ENCODE measurements at places on chromosomes 4 and X. TPM values are rescaled to one million over a fixed set of nuclear protein-coding genes. Genes with fewer than 3 reads are reported as not detected.

- H3K36me3 ChIP-seq: peaks cover 16% of the 10 kb centered on the region
- H3K4me3 ChIP-seq: no peak overlapping the region
Measured at GRCh38 chr4:7052923-7053715, 9.9 kb downstream of the TADA2B start.

Gene GASK1B
- total RNA-seq: 29.1 TPM

Gene RHOH
- 0.29 TPM for total RNA-seq

Gene FAM47A
- total RNA-seq: not detected

Gene DUSP21
- total RNA-seq: not detected
